Adrenal gland (tissue), 19 donors: ENCODE measurements at places on chromosomes 12 and 14. TPM values are rescaled to one million over a fixed set of nuclear protein-coding genes. Genes with fewer than 3 reads are reported as not detected.

DNA sequence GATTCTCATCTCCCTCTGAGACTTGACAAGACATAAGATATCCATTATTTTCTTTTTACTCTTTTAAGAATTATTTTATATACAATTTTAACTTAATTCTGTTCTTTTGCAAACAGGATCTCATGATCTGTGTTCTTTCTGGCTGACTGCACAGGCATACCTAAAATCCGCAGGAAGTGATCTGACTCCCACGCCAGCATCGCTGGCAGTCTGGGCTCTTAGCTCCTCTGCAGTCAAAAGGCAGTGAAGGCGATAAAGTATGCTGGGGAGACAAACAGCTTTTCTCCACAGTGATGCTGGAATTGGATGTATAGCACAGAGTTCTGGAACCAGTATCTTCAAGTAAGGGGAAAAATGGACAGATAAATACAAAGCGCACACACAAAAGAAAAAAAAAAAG lies 52.4 kb downstream of the DICER1 start:
- no peak for DNase-seq

DNA sequence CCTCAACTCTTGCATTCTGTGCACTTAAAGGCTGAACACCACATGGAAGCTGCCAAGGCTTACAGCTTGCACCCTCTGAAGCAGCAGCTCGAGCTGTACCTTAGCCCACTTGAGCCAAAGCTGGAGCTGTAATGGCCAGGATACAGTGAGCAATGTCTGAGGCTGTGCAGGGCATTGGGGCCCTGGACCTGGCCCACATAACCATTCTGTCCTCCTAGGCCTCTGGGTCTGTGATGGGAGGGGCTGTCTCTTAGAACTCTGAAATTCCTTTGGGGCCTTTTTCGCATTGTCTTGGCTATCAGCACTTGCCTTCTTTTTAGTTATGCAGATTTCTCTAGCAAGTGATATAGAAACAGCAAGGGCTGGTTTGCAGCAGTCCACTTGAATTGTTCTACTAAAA lies 303.8 kb upstream of the CLEC14A start:
- DNase-seq = no peak

DNA sequence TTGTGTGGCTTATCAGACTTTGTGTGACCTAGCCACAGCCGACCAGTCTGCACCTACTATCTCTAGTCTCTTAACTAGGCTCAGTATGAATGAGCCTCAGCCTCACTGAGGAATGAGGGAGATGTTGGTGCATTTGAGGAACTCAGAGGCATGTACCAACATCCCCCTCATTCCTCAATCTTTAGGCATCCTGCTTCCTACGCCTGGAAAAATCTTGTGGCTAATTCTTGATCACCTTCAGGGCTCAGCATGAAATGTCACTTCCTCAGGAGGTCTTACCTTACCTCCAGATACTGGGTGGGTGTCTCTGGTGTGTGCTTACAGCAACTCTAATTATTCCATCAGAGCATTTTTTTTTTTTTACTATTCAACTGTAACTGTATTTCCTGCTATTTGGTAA lies 148.8 kb upstream of the TMCC3 start:
- DNase-seq = no peak

GRCh38 chr12:127987199-127987901 lies 279.6 kb upstream of the TMEM132C start:
- DNase-seq = peak; percentile 96

RTL1 gene
- total RNA-seq = not detected
